IPS-NIHi11 (cell line): ENCODE measurements at places on chromosomes 11 and 22.

- DNase-seq, result no peak
Observed at GRCh38 chr11:134379241-134379640, 32.8 kb downstream of the B3GAT1 start.

DNA sequence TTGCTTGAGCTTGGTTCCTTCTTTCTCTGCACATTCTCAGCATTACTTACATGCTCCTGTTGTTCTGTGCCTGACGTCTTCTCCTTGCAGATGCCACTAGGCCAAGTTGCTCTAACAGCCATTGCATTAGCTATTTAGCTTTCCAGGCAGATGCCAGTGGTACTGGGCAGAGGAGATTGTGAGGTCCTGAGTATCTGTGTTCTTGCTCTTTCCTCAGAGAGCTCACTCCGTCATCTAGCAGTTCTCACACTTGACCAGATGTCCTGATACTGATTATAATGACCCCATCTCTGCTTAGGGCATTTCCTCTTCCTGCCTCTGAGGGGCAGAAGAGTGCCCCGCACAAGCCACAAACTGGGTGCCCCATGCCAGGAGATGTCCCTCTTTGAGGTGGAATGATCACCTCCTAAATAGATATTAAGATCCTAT, 30.7 kb downstream of the ARHGAP1 start:
- DNase-seq, result peak; percentile 58

- peak; percentile 77 for DNase-seq
Observed at GRCh38 chr11:63763496-63764339, 4.9 kb downstream of the ZFTA start.

DNA sequence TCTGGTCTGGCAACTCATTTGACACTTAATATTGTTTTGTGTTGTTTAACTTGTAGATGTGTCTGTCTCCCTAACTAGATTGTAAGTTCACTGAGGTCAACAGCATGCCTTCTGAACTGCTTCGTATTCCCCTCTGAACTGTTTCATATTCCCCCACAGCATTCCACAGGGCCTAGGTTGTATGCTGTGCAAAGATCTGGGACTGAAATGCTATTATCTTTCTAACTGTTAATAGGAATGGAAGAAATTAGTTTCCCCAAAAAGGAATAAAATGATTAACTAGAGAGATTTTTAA, 38.2 kb downstream of the ZNRF3 start:
- DNase-seq, result no peak

GRCh38 chr22:48241658-48242057, 1479.2 kb downstream of the TBC1D22A start:
- no peak for DNase-seq

DNA sequence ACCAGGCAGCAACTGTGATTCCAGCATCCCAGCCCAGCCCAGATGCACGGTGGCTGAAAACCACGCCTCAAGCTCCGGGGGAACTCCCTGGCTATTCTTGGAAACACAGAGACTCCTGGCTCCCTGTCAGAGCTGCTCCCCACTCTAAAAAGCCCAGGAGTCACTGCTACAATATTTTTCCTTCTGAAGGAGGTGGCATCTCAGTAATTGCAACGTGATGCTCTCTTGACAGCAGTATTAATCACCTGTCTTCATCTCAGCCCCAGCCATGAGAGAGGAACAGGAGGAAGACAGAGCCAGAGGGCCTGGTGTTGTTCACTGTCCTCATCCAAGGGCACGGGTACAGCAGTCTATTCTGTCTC, 26.9 kb downstream of the DRD2 start:
- DNase-seq, result no peak
